ENCODE measurements at places on chromosomes 6 and 20.

DNA sequence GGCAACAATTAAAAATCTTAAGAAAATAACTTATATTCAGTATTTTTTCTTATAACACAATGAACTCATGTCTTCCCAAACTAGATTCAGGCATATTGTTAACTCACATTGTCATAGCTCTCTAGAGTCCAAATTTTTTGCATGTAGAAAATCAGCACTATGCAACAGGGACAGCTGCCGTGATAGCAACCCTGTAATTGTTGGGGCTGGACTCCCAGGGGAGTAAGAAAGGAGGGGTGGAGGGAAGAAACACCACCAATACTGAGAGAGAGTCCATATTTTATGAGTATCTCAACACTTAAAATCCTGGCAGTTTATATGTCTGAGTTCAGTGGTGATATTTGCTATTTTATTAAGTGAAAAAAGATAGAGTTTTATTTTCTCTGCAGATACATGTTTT, 89.6 kb upstream of the HS3ST5 start:
- no peak for DNase-seq

DNA sequence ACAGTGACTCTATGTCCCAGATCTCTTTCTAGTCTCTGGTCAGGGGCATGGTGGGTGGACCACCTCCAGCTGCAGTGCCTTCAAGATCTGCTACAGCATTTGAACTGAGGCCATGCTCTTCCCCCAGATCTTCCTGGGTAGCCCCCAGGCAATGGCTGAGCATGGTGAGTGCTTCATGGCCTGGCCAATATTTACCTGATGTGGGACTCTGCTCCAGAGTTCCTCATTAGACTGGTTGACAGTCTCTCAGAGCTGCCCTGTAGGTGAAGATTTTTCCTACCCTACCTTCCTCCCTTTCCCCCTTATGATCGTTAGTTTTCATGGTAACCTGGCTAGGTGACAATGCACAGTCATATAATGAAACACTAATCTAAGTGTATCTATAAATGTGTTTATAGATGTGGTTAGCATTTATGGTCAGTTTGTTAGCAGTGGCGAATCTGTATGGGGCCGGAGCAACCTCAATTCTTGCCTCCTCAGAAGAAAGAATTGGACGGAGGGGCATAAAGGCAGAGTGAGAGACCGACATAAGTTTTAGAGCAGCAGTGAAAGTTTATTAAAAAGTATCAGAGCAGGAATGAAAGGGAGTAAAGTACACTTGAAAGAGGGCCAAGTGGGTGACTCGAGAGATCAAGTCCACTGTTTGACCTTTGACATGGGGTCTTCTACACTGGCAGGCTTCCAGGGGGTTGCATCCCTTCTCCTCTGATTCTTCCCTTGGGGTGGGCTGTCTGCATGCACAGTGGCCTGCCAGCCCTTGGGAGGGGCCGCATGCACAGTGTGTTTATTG, 256.3 kb downstream of the CD83 start:
- no peak for DNase-seq

DNA sequence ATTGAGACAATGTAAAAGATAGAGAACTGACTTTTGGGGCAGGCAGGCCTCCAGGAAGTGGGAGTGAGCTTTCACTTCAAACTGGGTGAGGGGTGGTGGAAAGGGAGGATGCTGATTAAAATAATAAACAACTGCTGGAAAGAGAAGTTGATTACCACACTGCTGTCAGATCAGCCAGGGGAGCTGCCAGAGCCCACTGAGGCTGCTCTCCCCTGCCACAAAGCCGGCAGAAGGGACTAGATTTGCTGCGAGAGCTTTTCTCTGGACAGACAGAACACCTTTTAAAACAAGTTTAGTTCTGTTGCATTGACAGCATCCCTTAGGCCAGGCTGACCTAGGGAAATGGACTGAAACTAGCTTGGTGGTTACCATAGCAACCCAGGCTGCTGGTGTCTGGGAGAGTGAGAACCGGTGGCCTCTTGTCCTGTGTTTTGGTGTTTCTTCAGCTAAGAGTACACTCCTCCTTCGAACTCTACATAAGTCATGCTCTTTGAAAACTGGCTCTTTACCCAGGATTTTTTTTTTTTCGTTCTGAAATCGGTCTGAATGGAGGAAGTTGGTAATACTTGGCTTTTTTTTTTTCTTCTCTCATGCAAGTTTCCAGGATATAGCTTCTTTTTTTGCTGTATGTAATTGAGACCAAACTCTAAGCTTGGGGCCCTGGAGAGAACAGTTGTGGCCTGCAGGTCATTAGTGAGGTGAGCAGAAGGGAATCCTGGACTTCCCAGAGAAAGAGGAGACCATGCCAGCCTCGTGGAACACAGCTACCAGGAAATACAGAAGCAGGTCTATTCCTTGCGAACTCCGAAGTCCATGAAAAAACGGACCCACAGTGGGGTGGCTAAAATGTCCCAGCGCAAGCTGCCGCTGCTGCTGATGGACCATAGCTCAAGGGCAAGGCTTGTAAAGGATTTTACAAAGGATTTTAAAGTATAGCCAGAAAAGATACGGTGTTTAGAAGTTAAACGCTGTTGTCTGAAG, 374.4 kb downstream of the UTRN start:
- no peak for DNase-seq

- no peak for DNase-seq
Measured at GRCh38 chr6:46715141-46715540, 20.0 kb downstream of the PLA2G7 start.

DNA sequence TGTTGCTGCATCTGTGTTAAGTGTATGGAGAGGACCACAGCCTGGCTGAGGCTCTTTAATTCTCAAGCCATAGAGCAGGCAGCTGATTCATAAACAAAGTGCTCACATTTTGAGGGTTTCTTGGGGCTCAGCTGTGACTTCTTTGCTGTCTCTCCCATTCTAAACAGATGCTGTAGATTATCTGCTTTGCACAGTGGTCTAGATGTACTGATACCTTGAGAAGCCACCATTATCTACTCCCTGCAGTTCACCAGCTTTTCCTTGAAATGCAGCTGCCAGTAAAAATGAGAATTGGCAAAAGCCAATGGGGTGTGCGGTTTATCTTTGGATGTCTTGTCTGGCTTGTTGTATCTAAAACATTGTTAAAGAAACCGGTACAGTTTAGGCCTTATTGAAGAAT, 5.2 kb upstream of the CNR1 start:
- no peak for DNase-seq

- DNase-seq = no peak
Measured at GRCh38 chr20:56893226-56893917, 264.3 kb downstream of the TFAP2C start.

DNA sequence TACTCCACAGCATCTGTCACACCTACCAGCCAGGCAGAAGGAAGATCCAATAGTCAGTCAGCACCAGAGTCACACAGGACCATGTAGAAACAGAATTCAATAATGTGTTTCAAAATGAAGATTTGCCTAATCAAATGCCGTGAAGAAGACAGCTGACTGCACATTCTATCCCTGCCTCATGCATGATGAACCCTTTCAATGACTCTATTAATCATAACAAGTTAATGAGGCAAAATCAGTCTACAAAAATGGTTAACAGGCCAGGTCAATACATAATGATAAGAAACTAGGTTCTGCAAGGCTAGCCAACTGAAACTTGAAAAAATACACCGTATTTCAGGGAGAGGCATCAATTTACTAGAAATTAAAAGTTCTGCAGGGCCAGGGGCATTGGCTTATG, 6.7 kb upstream of the PNRC1 start:
- no peak for DNase-seq

DNA sequence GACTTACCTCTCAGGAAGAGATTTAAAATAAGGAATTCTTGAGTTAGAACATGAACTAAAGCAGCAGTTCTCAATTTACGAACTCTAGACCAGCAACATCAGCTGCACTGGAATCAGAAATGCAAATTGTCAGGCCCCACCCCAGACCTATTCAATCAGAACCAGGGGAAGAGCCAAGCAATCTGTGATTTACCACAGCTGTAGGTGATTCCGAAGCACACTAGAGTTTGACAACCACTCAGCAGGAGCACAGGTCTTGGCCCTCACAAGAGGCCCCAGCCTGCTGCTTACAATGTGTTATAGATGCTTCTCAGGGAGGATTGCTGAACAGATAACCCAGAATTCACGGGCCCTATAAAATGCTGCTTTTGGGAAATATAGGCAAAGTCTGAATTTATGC, 279.2 kb downstream of the PTPRK start:
- no peak for DNase-seq

- DNase-seq = no peak
Measured at GRCh38 chr6:153001767-153002612, 519 bp downstream of the MTRF1L start.

DNA sequence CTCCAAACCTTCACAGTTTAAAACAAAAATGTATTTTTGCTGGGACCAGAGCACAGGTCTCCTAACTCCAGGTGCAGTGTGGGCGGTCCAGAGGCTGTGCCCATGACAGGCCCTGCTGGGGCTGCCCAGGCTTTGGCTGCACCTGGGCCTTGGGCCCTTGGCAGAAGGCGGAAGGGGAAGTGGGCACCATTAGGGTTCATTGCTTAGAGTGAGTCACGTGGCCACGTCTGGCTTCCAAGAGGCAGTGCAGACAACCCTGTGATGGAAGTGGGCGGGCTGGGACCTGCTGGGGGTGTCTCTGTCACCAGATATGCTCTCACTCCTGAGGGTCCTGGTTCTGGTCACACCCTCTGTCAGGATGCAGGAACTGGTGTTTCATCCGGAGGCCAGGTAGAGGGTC, 302.2 kb downstream of the QKI start:
- no peak for DNase-seq

DNA sequence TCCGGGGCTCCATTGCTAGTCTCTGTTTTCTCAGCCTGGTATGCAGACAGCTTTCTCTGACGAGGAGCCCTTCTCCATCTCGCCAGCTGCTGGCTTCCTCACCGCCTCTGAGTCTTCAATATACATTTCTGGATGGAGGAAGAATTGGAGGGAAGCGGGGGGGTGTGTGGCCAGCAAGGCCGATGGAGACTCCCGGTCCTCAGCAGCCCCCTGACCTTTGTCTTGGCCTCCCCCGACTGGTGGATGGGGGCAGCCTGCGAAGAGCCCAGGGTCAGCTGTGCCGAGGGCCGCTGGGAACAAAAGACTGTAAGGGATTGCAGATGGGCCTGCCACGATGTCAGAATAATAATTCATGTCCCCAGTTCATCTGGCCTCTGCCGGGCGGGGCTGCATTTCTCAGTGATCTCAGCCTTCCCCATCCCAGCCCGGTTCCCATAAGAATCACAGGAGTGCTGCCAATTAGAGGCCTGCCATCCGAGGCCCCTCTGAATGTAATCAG, 54.3 kb upstream of the STX16 start:
- no peak for DNase-seq

- DNase-seq = no peak
Measured at GRCh38 chr6:108142240-108142639, 23.6 kb upstream of the NR2E1 start.

DNA sequence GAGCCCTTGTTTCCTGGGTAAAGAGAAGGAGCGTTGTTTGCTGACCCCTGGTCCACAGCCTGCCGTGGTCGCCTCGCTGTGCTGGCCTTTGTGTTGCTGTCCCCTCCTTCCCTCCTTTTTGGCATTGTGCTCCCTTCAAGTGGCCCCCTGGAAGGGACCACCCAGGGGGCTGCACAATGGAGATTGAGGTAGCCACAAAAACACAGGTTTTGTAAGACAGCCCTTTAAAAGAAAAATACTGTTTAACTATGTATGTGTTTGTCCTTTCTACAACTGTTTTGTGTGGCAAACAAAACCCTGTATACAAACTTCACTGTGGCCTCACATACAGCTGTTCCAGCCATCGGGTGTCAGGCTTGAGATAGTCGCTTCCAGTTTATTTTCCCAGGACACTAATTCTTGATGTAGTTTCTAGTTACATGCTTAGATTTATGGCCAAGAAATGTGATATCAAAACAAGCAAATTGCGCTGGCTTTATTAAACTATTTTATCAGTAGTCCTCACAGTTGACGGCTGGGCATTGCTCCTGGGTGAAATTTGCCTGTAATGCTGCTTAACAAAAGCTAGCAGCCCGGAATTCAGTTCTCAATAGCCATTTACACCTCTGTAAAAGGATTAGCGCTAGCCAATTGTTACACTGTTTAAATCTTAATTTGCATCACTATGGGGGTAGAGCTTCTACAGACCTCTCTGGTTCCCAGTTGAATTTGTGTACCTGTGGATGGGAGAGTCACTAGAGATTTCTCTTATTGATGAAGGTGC, 64.1 kb downstream of the KIZ start:
- DNase-seq = no peak

GRCh38 chr6:165961233-165961632, 206.4 kb downstream of the TBXT start:
- no peak for DNase-seq

DNA sequence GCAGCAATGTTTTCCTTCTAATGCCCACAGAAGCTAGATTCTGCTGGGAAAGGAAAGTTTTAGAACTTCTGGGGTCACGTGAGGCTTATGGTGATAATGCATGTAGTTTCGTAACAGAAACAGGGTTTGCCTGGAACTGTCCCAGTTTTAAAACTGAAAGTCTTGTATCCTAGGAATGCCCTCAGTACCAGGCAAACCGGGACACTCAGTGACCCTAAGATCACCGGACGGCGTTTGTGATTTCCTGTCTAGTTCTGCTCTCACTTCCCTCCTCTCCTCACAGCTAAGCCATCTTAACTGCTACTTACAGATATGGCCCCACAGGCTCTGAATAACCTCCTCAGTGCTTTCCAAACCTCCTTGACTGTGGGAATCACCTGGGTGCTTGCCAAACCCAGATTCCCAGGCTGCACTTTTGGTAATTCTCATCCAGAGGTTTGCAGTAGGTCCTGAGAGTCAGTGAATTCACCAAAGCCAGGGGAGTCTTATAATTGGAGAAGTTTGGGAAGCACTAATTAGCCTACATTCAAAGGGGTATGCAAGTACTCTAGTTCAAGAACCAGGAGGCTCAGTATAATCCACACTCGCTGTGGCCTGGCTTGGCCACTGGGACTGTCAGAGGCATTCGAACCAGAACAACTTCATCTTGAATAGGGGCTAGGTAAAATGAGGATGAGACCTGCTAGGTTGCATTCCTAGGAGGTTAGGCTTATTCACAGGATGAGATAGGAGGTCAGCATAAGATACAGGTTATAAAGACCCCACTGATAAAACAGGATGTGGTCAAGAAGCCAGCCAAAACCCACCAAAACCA, 231.6 kb upstream of the MYLIP start:
- no peak for DNase-seq

GRCh38 chr20:40591119-40591518, 97.9 kb downstream of the MAFB start:
- no peak for DNase-seq

DNA sequence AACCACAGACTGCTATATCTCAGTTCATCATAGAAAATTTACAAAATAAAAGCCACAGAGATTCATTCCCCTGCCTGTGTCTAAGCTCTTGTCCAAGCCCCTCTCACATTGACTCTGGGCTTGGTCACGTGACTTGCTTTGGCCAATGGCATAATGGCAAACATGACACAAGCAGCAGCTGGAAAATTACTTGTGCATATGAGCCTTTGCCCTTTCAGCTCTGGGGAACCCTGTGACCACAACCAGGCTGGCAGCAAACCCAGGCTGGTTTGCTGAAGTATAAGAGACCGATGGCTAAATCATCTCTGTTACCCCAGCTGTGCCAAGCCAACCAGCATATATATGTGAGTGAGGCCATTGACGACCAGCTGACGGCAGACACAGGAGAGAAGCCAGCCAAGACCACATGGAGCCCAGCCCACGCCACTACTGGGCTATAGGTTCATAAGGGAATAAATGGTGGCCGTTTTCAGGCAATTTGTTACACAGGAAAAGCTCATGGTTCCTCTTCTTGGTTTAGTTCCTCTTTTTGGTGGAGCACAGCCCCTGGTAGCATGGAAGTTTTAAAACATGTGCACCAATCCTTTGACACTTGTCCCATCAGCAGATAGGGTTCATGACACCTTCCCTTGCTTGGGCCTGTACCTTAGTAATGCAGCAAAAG, 31.8 kb upstream of the RSPO4 start:
- DNase-seq = no peak

Data from NCI-H460 (cell line).